ENCODE measurements at places on chromosomes 3 and 15.
A peak's percentile ranks its signal among the peaks of the same experiment; 100 is the strongest.

DNA sequence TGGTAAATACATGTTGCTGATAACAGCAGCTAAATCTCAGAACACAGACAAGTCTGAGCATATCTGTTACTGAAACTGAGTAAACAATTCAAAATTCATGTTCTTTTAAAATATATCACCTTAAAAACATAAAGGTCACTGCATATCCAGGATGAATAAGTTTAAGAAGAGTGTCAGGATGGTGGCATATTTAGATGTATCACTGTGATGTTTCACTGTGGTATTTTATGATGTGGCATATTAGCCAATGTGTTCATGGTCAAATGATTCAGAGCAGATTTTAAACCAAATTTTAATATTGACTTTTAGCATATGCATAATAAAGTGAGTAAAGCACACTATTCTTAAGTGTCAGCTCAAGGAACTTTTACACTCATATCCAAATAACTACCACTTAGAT, 346.4 kb upstream of the DPPA4 start:
- no peak for DNase-seq

DNA sequence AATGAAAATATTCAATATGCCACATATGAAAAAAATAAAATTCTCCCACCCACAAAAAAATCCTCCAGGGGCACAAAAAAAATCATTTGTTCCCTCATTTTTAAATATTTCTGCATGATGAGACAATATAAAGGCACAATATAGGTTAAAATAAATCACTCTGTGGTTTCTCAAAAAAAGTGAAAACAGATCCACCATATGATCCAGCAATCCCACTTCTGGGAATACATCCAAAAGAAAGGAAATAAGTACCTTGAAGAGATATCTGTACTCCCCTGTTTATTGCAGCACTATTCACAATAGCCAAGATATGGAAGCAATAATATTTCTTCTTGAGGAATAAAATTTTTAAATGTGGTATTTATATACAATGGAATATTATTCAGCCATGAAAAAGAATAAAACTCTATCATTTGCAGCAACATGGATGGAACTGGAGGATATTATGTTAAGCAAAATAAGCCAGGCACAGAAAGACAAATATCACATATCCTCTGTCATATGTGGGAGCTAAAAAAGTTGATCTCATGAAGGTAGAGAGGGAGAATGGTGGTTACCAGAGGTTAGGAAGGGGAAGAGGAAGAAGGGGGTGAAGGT, 1.5 kb downstream of the ATP8B4 start:
- no peak for DNase-seq

DNA sequence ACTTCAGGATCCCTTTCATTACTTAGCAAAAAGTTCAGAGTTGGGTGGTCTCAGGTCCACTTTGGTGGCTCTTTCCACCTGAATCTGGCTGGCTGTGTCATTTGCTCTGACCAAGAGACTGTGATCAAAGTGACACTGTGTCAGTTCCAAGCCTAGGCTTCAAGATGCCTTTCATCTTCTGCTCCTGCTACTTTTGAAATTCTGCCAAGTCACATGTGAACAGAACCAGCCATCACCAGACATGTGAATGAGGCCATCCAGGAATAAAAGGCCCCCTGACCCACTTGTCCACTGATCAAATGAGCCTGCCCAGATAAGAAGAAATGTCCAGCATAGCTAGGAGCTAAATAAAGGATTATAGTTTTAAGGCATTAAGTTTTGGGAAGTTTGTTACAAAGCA, 132.2 kb downstream of the OSBPL10 start:
- no peak for DNase-seq

DNA sequence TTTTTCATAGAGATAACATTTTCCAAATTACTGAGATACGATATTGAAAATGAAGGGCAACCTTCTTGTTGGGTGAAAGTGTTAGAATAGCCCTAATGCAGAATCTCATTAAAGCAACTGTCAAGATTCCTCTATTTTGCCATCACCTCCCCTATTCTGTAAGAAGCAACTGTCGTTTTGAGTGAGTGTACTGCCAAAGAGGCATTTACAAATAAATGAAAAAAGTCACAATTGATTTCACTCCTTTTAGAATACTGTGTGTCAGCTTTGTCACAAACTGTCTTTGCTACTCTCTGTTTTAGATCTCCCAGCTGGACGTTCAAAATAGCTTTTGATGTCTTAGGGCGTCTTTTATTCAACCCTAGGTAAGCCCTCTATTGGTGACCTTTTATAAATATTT, 322.8 kb upstream of the NAALADL2 start:
- DNase-seq, result no peak

DNA sequence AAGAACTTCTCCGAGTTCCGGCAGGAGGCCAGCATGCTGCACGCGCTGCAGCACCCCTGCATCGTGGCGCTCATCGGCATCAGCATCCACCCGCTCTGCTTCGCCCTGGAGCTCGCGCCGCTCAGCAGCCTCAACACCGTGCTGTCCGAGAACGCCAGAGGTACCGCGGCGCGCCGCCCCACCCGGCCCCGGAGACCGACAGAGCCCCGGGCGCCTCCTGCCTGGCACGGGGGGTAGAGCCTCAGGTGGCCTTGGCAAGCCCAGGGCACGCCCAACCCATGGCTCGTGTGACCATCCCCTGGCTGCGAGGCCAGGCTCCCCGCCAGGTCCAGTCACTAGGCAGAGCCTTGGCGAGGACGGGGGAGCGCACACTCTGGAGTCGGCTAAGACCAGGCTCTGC, 134.1 kb downstream of the LRRK1 start:
- DNase-seq, result no peak

DNA sequence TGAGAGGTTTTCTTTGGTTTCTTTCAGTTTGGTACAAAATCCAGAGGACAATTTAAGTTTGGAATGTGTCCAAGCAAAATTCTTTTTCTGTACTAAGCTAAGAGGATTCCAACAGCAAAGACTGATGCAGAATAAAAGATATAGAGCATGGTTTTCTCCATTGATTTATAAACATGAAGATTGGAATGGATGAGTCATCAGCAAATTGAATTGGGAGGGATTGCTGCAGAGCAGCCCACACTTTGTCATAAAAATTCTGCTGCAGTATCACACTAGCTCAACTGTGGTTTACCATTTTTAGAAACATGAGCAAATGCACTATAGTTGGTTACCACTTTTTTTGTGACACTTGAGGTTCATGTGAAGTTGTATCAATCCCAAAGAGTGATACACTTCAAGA, 16.1 kb upstream of the LARP6 start:
- no peak for DNase-seq

DNA sequence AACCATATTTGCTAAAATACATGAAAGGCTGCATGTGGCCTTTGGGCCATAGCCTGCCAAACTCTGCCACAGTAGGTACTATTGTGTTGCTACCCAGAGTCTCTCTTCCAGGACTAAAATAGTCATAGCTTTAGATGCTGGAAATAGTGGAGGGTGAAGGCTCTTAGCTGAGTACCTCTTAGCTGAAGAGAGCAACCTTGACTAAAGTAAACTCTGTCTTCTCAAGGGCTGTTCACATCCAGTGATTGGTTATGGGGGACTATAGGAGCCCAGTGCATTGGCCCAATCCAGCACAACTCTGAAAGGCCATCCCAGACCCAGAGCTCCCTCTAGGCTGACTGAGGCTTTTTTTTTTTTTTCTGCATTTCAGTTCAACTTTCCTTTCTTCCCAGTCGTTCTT, 117.8 kb upstream of the ACP3 start:
- no peak for DNase-seq

GRCh38 chr15:69766156-69766555, 313.5 kb downstream of the RPLP1 start:
- no peak for DNase-seq

DNA sequence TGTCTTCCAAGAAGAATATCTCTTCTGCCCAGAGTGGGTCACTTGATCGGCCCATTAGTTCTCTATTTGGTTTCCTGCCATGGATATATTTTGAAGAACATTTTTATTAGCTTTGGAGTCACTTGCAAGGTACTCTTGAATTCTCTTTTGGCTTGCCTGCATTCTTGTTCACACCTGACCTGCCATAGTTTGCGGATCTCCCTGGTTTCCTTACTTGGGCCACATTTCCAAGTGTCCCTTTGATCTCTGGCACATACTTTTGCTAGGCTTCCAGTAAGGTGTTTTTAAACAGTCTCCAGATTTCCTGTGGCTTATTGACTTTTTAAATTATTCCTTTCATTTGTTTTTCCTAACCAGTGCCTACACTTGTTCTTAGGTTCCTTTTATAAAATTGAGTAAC, 488.5 kb upstream of the MDFIC2 start:
- no peak for DNase-seq

DNA sequence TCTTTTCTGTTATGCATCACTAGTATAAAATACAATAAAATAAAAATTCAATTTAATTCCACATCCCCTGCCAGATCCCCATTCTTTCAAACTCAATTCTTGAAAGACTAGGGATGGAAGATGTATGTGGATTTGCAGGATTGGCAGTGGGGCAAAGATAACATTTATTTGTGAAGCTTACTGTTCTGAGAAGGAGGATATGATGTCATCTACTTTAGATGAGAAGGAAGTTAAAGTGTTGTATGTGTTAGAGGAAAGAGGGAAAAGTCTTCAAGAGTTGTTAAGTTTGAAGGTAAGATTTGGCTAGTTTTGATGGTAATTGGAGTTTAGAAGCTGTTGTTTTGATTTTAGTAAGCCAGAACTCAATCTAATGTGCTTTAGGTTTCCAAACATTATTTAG, 845.1 kb upstream of the NR2F2 start:
- DNase-seq, result no peak

DNA sequence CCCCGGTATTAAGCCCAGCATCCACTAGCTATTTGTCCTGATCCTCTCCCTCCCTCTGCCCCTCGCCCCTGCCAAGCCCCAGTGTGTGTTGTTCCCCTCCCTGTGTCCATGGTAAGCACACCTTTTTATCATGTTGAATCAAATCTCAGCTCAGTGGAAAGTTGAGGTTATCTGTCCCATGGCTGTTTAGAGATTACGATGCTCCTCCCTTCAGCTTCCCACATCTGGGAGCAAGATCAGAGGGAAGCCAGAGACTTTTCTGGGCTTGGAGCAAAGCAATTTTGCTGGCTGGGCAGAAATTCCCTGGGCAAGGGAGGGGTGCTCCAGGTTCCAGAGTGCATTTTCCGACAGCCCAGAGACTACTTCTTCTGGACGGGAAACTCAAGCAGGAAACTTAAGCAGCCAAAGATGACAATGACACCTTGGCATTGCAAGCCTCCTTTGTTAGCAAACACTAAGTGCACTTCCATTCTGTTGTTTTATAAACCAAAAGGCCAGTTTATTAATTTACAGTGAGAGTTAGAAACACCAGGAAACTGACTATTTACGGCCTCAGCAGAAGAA, 104.5 kb downstream of the MESD start:
- DNase-seq, result no peak

- DNase-seq, result peak; percentile 45
Measured at GRCh38 chr3:36907911-36908646, 36.8 kb downstream of the TRANK1 start.

DNA sequence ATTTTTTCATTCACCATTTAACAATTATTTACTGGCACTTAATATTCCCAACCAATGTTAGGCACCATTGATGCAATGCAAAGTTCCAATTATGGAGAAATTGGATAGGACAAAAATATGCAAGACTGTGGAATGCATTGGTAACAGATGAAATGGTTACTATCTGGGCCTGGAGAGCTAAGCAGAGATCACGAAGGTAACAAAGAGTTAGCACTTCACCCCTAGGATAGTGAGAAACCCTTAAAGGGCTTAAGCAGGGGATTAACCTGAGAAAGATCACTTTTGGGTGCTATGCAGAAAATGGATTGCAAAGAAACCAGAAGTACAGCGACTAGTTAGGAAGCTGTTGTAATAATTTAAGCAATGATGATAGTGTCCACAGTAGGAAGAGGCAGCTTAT, 129.6 kb upstream of the GPR149 start:
- DNase-seq, result no peak

GRCh38 chr3:185734725-185735096, 90.1 kb downstream of the IGF2BP2 start:
- no peak for DNase-seq

- no peak for DNase-seq
Measured at GRCh38 chr3:155435821-155436220, 142.3 kb upstream of the STRIT1 start.

GRCh38 chr3:47057212-47057671, 77.8 kb downstream of the NBEAL2 start:
- peak; percentile 29 for DNase-seq

GRCh38 chr3:120642368-120642948, 39.6 kb downstream of the HGD start:
- no peak for DNase-seq

GRCh38 chr3:150528354-150528797, 17.9 kb downstream of the SERP1 start:
- DNase-seq, result no peak

DNA sequence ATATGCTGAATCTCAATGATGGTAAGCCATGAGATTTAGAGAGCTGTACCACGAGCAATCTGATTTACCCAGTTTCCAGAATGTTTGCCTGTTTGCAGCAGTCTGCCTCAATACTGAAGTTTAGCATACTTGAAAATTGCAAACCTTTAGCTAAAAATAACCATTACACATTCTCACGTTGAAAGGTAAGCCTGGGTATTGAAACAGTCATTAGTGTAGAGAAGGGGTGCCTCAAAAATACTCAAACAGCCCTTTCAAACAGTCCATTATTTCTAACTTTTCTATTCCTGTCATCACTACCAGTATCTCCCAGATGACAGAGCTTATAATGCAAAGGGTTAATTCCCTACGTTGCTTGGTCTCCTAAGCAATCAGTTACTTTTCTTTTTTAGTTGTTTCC, 111.8 kb upstream of the MBNL1 start:
- DNase-seq, result no peak

GRCh38 chr3:150975992-150976368, 3.5 kb upstream of the CLRN1 start:
- no peak for DNase-seq

DNA sequence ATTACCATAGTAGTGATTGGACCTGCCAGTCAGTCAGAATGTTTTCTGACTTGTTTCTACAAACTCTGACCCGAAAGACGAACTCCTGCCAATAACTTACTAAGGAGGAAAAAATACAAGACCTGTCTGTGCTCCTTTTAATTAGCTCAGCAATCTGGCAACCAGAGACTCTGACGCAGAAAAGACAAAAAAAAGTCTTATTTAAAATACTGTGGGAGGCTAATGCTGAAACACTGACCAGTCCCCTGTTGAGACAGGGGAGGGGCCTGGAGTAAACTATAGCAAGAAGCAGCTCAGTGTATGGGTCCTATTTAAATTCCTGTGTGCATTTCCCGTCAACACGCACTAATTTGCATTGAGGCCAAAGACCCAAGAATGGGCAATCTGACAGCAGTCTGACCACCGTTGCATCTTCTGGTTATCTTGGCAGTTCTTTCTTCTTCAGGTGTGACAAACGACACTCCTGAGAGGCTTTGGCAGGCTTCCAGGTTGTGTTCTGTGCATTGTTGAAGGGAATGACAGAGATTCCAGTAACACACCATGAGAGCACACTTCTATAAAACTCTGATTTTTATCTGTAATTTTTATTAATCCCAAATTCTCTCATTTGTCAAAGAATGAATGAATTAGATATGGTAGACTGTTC, 1114.3 kb downstream of the IGSF11 start:
- DNase-seq, result no peak
